ELF-1 (cell line): ENCODE measurements at places on chromosomes 16 and 17.
A peak's percentile ranks its signal among the peaks of the same experiment; 100 is the strongest.

DNA sequence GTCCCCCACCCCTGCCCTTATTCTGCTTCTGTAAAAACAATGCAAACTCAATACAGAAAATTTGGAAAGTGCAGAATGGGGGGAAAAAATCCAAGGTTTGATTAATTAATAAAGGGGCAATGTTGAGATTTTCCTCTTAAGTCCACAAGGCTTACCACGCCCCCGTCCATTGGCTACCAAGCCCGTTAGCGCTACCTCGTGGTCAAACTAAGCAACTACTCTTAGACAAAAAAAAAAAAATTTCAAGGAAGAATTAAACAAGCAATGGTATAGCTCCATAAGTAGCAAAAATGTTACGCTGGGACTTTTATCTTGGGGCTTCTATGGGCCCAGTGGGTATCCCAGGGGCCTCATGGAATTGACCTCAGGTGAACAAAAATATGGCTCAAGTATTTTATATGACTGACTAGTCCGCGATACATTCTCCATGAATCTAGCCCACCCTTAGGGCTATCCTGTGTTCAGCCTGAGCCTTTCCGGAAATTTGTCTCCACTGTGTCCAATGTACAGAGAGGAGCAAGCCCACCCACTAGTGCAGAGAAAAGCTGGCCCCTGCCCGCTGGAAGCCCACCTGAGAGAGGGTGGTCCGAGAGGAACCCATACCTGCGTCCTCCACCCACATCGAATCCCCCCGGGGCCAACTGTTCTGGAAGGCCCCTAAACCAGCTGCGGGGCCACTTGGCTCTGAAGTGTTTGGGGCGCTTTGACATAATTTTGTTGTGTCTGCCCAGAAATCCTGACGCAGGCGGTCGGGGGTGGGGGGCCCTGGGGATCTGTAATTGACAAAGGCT is 19.1 kb upstream of the TEX2 start:
- peak; percentile 64 for DNase-seq

- no peak for DNase-seq
These were observed 65.2 kb downstream of the ARSG start for GRCh38 chr17:68356520-68356919.

GRCh38 chr16:70433458-70434103 is 5.3 kb downstream of the ST3GAL2 start:
- peak; percentile 60 for DNase-seq

GRCh38 chr17:66098040-66098439 is 93.9 kb downstream of the CEP112 start:
- DNase-seq: no peak

- peak; percentile 24 for DNase-seq
These were observed 1472.4 kb upstream of the GOT2 start for GRCh38 chr16:60206516-60206915.

- no peak for DNase-seq
These were observed 3.9 kb downstream of the TRIM25 start for GRCh38 chr17:56909742-56910508.

DNA sequence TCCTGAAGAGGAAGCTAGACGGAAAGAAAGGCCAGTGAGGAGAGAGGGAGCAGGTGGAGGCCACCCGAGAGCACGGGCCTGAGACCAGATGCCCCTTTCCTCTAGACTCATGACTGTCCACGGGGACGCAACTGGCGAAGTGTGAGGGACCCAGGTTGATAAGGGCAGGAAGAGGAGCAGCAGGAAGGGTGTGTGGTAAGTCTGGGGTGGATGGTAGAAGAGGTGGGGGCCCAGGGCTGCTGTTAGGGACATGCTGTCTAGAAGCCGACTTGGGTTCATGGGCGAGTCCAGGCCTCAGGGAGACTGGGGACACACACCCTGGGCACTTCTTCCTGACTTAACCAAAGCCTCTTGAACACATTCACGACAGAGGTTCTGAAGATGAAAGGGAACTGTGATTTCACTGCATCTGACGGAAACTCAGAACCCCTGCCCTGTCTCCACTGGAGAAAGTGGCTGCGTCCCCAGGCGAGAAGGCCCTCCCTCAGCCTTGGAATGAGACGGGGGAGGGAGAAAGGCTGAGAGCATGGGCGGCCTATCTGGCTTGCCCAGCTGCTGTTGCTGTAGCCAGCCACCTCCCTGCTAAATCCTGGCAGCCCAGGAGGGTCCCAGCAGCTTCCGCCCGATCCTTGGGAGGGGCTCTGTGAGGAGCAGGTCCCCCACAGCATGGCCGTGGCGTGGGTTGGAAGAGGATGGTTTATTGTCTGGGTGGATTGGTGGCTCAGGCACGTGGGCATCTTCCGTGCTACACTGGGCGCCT is 6.0 kb downstream of the HIC1 start:
- DNase-seq: no peak

DNA sequence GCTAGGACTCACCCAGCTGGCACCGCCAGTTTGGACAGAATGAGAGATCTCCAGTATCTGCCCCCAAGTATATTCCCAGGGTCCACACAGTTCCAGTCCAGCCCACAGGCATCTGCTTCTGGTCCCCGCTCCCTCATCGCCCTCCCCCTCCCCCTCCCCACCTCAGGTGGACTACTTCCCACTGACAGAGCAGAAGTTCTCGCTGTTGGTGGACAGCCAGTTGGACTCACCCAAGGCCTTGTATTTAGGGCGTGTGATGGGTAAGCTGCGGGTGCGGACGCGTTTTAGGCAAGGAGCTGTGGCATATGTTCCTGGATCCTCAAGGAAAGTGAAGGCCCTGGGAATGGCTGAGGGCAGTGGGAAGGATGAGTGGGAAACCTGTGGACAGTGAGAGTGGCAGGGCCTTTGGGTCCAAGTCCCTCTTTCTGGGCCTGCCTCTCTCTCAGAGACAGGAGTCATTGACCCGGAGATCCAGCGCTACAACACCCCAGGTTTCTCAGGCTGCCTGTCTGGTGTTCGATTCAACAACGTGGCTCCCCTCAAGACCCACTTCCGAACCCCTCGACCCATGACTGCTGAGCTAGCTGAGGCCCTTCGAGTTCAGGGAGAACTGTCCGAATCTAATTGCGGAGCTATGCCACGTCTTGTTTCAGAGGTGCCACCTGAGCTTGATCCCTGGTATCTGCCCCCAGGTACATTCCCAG is 14.9 kb downstream of the CNTNAP1 start:
- DNase-seq: no peak

DNA sequence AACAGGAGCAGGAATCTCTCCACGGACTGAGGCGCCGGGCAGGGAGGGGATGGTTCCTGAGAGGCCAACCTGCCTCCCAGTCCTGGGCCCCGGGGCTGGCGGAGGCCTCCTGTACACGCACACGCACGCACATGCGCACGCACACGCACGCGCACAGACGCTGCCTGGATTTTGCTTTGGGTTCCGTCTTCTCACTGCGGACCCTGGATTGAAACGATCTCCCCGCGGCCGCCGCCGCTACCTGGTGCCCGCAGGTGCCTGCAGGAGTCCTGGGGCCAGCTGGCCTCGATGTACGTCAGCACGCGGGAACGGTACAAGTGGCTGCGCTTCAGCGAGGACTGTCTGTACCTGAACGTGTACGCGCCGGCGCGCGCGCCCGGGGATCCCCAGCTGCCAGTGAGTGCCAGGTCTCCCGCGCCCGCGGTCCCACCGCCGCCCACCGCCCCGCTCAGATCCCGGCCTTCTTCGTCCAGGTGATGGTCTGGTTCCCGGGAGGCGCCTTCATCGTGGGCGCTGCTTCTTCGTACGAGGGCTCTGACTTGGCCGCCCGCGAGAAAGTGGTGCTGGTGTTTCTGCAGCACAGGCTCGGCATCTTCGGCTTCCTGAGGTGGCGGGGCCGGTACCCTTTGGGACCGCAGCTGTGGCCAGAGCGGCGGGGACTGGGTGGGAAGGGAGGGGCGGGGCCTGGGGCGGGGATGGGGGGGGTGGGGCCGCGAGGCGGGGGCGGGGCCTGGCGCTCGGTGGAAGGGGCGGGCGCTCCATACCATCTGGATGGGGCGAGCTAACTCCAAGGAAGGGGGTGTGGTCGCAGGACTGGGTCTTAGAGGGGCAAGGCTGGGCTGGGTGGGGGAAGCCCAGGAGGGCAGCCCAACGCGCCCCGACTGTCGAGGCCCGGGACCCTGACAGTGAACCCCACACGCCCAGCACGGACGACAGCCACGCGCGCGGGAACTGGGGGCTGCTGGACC is 12.3 kb downstream of the CES4A start:
- DNase-seq: peak; percentile 45

DNA sequence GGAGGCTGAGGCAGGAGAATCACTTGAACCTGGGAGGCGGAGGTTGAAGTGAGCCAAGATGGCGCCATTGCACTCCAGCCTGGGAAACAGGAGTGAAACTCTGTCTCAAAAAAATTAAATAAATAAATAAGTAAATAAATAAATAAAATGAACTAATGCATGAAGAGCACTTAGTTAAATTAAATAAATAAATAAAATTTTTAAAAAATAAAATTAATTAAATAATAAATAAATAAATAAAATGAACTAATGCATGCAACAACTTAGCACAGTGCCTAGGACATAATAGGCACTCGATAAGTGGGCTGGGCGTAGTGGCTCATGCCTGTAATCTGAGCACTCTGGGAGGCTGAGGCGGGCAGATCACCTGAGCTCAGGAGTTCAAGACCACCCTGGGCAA is 15.6 kb upstream of the CEP20 start:
- DNase-seq: no peak

- DNase-seq: no peak
These were observed 26.3 kb downstream of the CEP112 start for GRCh38 chr17:66165537-66166123.

- DNase-seq: peak; percentile 16
These were observed at the start of gene KRTAP3-1 for GRCh38 chr17:41008811-41009210. TSS of gene KRTAP3-1 (minus strand) at chr17:41009128. CDS start at chr17:41009074, 54 bp downstream.

DNA sequence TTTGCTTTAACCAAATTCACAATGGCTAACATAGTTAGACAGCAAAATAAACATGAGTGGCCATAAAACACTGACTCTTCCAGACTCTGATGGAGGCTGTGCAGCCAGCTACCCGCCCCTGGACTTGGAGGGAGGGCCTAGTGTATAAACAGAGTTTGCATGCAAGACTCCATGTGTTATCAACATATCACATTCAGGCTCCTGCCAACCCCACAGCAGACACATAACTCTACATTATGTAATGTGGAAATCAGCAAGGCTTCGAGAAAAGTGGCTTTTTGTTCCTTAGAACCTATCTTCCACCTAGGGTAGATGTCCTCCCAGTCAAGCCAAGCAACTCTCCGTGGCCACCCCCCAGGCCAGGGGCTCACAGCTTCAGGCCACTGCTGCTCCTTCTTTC is 19.3 kb upstream of the SOX9 start:
- DNase-seq: no peak

DNA sequence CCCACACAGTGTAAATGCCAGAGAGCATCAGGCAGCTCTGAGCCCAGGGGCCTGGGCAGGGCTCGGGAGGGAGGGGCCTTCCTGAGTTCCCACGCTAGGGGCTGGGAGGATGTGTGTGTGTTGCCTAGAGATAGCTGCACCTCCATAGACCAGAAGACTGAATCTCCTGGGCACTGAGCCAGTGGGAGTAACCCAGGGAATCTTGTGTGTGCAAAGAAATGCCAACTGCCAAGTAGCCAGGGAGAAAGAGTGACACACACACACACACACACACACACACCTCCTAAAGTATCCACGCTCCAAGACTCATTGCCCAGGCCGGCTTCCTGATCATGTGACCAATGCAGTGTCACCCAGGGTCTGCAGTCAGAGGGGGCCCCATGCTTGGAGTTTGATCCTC is 166.2 kb upstream of the RPL38 start:
- peak; percentile 31 for DNase-seq

DNA sequence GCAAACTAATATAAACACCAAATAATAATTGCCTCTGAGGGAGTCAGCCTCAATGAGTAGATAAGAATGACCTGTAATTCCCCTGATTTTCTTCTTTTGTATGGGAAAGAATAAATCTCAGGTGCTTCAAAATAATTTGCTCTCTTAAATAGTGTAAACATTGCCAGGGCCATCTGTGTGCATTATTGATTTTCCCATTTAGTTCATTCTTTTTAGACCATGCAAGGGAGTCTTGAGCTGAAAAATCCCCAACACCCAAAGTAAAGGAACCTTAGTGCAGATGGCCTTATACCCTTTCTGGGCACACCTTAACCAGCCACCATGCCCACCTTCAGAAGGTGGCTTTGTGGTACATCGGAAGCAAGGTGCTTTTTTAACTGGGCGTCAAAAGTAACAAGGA is 267.2 kb downstream of the TMEM114 start:
- DNase-seq: no peak
